ENCODE measurements at places on chromosomes 6 and 20.

GRCh38 chr6:105893741-105894140, 192.4 kb upstream of the PRDM1 start:
- DNase-seq: no peak

DNA sequence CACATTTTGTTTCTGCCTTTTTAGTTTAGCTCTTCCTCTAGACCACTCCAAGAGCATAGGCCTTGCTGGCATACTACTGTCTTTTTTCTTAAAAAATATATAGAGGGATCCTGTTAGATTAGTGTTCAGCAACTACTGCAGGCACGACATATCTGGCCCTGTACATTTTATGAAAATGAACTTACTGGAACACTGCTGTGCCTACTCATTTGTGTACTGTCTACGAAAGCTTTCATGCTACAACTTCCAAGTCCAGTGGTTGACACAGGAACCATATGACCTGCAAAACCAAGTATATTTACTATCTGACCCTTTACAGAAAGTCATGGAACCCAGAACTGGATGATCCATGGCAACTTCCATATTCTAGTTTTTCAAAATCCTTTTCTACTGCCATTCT, 66.6 kb upstream of the SPTLC3 start:
- DNase-seq: no peak

DNA sequence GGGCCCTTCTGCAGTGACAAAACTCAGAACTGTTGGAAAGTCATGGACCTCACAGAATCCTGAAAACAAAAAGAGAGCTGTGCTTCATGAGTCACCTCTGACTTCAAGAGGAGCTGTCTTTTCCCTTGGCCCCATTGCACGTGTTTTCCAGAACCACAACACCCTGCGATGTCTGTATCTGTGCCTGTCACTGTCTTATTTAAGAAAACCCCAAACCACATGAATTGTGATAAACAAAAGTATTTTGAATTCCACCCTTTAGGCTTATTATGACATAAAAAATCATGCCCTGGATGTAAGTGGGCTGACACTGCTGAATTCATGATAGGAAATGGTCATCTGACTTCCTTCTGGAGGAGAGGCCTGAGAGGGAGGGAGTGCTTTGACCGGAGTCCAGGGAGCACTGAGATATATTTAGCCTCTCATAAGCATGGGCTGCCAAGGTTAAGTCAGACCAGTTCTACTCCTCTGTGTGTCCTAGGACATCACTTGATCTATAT, 96.4 kb upstream of the DUSP22 start:
- DNase-seq: no peak

DNA sequence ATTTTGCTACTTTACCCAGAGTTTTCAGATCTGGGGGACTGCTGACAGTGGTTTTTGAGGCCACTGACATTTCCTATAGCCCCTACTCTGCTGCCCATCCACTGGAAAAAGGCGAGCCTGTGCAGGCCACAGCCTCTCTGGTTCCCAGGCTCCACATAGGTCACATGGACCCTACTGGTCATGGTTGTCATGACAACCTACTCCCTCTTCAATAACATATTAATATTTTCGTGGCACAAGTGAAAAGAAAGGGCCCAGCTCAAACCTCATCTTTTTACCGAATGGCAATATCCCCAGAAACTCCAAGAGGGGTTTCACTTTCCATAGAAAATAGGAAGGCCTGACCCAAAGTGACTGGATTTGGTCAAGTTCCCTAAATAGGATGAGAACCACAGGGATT, 11.0 kb upstream of the FOXO3 start:
- DNase-seq: no peak

DNA sequence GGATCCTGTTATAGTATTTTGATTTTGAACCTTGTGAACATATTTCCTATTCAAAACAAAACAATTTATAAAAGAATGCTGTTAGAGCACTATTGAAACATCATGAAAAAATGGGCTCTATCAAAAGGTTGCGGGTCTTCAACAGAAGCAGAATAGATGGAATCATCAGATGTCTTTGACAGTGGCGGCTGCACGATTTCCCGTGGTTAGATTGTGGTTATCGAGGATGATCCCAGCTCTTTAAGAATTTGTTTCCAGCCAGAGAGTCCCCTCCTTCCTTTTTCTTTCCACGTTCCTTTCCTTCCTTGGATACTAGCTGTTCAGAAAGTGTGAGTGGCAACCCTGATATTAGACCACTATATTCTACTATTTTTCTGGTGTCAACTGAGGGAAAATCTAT, 163.4 kb downstream of the FARS2 start:
- DNase-seq: no peak

DNA sequence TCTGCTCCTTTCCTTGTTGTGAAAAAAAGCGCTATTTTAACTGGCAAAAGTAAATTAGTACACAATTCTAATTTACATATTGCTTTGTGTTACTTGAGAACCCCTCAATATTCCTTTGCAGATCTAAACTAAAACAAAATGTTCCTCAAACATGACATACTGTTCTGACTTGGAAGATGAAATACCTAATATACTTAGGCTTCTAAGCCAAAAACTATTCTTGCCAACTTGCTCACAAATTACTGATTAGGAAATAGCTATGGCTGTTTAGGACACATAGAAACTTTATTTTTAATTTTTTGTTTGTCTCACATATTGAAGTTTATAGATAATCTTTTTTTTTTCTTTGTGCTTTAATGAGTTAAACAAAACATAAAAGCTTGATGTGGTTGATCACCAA, 542.2 kb downstream of the GRIK2 start:
- no peak for DNase-seq

DNA sequence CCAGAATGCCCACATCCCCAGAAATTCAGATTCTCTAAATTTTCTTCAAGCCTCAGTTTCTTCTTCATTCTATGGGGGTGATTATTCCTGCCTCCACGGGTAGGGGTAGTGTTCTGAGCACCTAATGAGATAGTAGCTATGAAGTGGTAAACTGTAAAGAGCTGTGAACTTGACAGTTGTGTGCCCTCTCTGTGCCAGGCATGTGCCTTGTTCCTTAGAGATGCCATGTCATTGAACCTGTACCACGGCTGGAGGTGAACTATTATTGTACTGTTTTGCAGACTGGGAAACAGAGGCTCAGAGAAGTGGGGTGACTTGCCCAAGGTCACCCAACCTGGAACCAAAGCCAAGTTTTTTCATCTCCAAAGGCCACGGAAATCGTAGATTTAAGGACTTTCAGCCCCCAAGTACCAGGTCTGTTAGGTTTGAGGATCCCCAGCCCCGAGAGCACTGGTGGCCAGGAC, 67.7 kb upstream of the SIRPA start:
- no peak for DNase-seq

DNA sequence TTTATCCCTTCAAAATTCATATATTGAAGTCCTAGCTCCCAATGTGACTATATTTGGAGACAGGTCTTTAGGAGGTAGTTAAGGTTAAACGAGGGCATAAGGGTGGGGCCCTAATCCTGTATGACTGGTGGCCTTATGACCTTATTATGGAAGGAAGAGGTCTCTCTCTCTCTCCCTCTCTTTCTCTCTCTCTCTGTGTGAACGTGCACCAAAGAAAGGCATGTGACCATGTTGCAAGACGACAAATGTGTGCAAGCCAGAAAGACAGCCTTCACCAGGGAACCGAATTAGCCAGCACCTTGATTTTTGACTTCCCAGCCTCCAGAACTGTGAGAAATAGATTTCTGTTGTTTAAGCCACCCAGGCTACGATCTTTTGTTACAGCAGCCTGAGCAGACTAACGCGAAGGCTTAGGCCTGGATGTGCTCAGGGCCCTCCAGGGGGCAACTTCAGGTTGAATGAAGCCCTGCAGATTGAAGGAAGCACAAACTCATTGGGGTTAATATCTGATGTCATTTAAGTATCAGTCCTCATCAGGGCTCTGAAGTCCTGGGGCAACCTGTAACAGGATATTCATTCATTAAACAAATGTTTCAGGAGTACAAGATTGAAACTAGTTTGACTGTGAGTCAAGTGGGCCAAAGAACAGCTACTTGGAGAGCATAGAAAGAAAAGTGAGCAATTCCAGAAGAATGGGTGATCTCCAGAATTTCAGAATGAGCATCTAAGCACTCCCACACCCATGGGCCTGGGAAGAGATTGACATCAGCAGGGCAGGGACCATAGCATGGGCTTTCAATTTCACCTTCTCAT, 157.4 kb upstream of the TNFAIP3 start:
- no peak for DNase-seq

- DNase-seq: no peak
Observed at GRCh38 chr6:105592329-105592728, 189.4 kb upstream of the PREP start.

DNA sequence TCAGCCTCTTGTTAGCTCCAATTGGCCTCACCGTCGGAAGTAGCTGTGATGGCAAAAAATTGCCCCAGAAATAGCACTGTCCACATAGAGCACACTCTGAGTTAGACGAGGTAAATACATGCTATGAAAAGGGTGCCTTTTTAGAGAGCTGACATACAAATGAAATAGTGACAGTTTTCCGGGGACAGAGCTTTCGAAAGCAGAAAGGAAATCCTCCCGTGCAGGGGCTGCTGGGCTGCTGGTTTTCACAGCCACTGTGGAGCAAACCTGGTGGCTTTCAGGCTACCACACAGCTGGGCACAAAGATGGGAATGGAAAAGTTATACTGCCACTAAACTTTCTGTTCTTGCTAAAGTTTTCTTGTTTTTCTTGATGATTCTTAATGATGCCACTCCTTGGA, 8.3 kb downstream of the SLPI start:
- no peak for DNase-seq

- DNase-seq: no peak
Observed at GRCh38 chr6:114997813-114998292, 655.0 kb upstream of the HS3ST5 start.

DNA sequence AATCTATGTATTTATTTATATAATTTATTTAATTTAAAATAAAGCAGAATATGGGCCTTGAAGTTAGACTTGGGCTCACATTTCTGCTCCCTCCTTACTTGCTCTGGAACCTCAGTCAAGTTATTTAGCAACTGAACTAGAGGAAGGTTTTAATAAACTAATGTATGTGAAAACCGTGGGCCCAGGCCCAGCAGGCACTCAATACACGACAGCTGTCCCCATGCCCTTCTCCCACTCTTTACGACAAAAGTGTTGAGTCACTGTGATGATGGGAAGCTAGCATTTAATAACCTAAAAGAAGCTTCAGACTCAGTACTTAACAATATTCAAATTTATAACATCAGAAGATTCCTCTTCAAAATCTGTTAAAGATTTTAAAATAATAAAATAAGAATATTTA, 46.7 kb downstream of the SERAC1 start:
- no peak for DNase-seq

- DNase-seq: peak; percentile 59
Observed at GRCh38 chr6:144264270-144265060, 20.7 kb upstream of the UTRN start.

- DNase-seq: peak; percentile 97
Observed at GRCh38 chr20:3470627-3471396, at the start of gene ATRN. ATRN (plus strand) TSS chr20:3471018; CDS start chr20:3471108, 90 bp downstream.

GRCh38 chr6:47483853-47484546, 6.4 kb downstream of the CD2AP start:
- no peak for DNase-seq

GRCh38 chr20:63291811-63292210, 1.2 kb upstream of the COL20A1 start:
- no peak for DNase-seq

- peak; percentile 69 for DNase-seq
Observed at GRCh38 chr6:84428300-84428907, 201.0 kb upstream of the CEP162 start.

GRCh38 chr6:2738373-2738979, 12.2 kb downstream of the MYLK4 start:
- peak; percentile 81 for DNase-seq

- no peak for DNase-seq
Observed at GRCh38 chr6:14910692-14911547, 334.9 kb upstream of the JARID2 start.

- DNase-seq: no peak
Observed at GRCh38 chr6:17972978-17973622, 14.3 kb downstream of the KIF13A start.
